ENCODE measurements at places on chromosomes 2 and 18. TPM values are rescaled to one million over a fixed set of nuclear protein-coding genes. Genes with fewer than 3 reads are reported as not detected.

Gene RAB6C
- polyA plus RNA-seq, result 0.75 TPM

Gene RGPD3
- polyA plus RNA-seq, result 0.12 TPM

Gene GPR35
- 2.9 TPM for polyA plus RNA-seq

Gene CCDC148
- polyA plus RNA-seq, result 11.4 TPM

Gene RND3
- 49.9 TPM for polyA plus RNA-seq

Gene CCDC150
- 33.5 TPM for polyA plus RNA-seq

Gene ANKRD39
- 7.4 TPM for polyA plus RNA-seq

Gene HOXD12
- polyA plus RNA-seq, result 0.32 TPM

Gene ZBTB7C
- polyA plus RNA-seq, result 12.8 TPM

Gene SLC19A3
- polyA plus RNA-seq, result 10.7 TPM

Measured in left kidney (tissue), 8 donors.